ENCODE measurements at places on chromosomes 4 and X.

- DNase-seq: no peak
Measured at GRCh38 chr4:108477527-108478108, 142.8 kb upstream of the RPL34 start.

DNA sequence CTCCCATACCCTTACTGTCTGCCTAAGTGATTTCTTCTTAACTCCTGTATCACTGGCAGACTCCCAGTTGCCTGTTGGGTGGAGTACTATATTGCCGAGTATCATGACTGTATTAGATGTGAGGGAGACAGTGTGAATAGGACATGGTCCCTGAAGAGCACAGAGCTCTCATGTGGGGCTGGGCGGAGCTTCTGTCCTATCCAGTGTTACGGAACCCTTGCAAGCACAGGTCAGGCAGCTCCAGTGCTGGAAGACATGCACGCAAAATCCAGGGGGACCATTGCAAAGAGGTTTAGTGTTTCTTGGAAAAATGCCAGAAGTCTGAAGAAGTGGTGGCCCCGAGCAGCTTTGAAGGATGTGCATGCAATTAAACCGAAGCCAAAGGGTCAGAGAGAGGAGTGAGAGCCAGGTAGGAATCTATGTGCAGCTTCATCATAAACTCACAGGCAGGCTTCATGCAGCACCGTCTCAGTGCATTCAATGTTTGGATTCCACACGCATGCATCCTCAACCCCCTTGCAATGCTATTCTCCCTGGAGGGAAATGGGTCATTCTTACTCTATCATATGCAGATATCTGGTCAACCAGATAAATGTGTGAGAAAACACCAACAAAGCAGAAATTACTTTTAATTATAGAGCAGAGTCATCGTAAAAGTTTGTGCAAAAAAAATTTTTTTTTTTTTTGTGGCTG, 49.7 kb upstream of the DHRSX start:
- DNase-seq: no peak

DNA sequence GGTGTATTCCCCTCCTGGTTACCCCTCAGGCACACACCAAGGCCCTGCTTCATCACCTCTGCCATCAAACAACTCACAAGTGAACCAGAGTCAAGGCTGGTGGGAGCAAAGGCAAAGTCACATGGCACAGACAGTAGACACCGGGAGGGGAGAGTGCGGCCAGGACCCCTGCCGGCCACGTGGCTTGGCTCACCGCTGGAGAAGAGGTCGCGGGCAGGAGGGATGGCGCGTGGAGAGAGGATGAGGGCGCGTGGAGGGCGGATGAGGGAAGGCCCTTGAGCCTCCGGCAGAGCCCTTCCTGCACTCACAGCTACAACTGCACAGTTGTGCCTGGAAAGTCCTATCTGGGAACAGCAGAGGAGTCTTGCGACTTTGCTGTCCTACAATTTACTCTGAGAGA, 104.2 kb upstream of the ADRA2C start:
- DNase-seq: no peak

- DNase-seq: peak; percentile 48
Measured at GRCh38 chrX:133670383-133670782, 255.1 kb upstream of the GPC4 start.

DNA sequence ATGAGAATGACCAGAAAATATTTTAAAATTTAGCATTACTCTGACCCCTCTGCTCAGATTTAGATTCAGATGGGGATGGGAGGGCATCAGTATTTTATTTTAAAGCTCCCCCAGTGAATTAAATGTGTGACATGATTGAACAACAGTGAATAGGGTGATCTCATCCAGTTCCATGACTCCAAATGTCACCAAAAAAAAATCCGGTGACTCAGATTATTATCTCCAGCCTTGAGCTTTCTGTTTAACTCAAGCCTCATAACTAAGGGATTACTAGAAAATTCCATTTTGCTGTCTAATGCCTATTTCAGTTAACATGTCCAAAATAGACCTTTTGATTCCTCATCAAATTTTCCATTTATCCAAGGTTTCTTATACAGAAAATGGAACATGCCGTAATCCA, 121.8 kb upstream of the TMEM47 start:
- DNase-seq: peak; percentile 88

DNA sequence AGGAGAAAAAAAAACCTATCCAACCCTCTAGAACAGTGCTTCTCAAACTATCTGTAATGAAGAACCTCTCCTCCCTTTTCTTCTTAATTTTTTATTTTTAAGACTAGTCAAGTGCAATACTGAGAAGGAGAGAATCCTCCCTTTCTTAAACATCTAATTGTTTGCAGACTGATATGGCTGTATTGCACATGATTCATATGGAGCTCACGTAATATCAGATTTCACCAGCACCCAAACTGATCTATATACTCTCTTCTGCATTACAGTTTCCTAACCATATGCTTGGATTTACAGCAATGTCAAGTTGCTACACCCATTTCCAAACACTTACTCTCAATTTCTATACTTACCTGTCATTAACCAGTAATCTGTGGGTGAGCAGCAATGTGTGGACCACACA, 9.5 kb downstream of the PRMT9 start:
- peak; percentile 12 for DNase-seq

DNA sequence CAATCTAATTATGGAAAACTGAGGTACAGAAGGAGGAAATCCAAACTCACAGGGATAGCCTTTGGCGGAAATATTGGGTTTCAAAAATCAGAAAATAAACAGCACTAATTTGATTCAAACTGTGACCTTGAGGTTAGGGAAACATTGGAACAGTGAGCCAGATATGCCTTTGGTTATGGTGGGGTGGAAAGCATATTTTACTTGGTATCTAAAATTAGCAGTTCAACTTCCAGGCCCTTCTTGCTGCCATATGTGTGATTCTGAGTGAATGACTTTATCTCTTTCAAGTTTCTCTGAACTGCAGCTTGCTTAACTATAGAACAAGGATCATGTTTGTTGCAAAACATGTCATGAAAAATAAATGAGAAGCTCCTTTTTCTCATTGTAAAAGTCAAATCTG, 240.9 kb upstream of the VEGFC start:
- no peak for DNase-seq

DNA sequence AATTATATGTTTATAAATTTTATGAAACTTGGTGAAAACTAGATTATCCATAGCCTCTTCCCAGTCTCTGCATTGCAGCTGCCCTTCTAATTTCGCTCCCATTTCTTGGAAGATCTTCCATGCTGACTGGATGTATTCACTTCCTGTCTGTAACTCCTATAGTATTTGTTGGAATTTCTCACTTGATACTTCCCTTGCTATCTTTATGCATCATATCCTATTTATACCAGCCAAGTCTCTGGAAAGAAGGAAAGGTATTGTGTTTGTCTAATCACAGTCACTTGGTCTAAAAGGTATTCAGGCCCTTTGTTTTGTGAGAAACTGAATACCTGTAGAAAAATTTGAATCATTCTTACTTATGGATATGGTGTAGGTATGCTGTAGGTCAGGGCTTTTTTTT, 870.9 kb upstream of the FRG1 start:
- peak; percentile 55 for DNase-seq

GRCh38 chr4:20367446-20367845, 115.7 kb downstream of the SLIT2 start:
- no peak for DNase-seq

DNA sequence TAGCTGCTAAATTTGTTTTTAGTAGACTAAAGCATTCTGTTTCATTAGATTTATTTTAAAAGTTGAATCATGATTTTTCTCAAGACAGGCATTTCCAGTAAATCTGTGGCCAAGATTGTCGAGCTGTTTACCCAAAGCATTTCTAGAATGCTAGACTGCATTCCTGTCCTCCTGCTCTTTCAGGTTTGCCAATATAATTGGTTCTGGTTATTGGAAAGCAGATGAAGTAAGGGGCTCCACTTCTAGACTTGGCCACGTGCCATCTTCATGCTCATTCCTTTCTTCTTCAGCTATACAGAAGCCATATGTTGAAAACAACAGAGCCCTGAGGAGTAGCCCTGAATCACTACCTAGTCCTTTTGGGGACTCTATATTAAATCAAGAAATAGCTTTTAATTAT, 62.5 kb downstream of the PGRMC2 start:
- DNase-seq: peak; percentile 97

- peak; percentile 61 for DNase-seq
Measured at GRCh38 chr4:182219411-182220056, 23.7 kb upstream of the TENM3 start.

DNA sequence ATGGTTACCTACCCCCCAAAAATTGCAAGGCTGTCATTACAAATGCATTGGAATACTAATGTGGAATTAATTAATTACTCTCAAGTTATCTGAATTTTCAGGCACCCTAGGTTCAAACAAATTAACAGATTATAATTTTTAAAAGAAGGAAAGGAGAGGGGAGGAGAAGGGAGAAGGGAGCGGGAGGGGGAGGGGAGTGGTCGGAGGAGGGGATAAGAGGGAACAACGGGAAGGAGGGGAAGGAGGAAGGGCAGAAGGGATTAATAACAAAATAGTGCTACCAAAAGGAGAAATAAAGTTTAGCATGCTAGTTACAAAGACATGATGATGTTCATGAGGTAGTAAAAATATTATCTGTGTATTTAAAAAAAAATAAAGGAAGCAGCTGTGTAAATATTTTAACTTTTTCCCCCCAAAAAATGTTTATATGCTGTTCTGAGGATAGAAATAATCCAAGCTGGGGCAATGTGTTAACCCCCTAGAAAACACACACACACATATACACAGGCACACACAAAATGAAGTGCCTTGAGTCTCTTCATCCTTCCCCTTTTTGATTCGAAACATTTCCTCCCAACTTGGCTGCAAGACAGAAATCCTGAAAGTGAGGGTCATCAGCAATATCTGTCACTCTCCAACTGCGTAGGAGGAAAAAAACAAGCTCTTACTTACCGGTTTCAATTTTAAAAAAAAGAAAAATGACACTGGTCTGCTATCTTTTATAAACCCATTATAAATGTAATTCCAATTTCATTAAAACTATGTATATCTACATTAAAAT, 58.8 kb downstream of the PPP3CA start:
- DNase-seq: no peak

DNA sequence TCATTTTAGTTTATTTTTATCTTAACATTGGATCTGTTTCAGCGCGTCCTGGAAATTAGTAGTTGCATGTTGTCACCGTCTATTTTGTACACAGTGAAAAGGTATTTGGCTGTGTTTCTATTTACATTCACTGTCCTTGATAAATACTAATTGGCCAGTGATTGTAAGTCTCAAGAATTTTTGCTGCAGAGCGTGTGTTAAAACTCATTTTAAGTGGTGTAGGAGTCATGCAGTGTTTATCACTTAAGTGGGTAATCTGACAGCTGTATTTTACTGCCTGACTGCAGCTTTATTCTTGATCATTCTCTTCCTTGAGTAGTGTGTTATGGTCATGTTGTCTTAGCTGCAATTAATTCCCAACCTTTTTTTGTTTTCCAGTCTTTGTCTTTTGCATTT, 9.8 kb downstream of the GUCY1A1 start:
- DNase-seq: no peak

GRCh38 chr4:88458104-88458740, 1.3 kb downstream of the HERC5 start:
- DNase-seq: no peak

- no peak for DNase-seq
Measured at GRCh38 chr4:153465140-153465539, 1.0 kb upstream of the TMEM131L start.

- no peak for DNase-seq
Measured at GRCh38 chr4:145788755-145789154, 108.8 kb downstream of the C4orf51 start.

DNA sequence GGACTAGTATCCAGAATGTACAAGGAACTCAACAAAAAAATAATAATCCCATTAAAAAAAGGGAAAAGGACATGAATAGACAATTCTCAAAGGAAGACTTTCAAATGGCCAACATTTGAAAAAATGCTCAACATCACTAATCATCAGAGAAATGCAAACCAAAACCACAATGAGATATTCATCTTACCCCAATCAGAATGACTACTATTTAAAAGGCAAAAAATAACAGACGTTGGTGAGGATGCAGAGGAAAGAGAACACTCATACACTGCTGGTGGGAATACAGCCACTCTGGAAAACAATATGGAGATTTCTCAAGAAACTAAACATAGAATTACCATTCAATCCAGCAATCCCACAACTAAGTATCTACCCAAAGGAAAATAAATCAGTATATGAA, 133.1 kb downstream of the KDR start:
- no peak for DNase-seq

GRCh38 chrX:331825-332495, 13.4 kb upstream of the GTPBP6 start:
- no peak for DNase-seq

DNA sequence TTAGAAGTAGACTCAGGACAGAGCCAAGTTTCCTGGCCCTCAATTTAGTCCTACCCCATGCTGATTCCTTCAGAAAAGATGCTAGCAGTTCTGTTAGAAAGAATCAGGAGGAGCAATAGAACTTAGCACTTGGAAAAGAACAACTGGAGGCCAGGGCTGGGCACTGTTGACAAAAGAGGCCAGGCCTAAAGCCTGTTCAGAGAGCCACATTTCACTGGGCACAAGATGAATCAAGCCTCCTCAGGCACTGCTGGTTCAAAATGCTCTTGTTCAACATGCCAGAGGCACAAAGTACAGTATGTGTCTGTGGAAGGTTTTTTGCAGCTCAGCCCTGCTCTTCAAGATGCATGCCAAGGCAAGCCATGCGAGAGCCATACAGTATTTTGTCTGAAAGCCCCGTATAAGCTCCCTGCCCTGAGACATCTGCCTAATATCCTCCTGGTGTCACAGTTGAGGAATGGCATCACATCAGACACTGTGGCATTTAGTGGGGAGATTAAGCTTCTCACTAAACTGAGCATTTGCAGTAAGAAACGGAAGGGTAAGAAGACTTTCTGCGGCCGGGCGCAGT, 53.7 kb downstream of the RASL11B start:
- no peak for DNase-seq

GRCh38 chr4:86159216-86159615, 200.6 kb downstream of the MAPK10 start:
- DNase-seq: no peak

- DNase-seq: no peak
Measured at GRCh38 chrX:109920325-109920724, 82.6 kb upstream of the TMEM164 start.

- no peak for DNase-seq
Measured at GRCh38 chrX:111955901-111956300, 79.9 kb downstream of the TRPC5OS start.

GRCh38 chr4:108035691-108036090, 46.0 kb downstream of the HADH start:
- DNase-seq: no peak

DNA sequence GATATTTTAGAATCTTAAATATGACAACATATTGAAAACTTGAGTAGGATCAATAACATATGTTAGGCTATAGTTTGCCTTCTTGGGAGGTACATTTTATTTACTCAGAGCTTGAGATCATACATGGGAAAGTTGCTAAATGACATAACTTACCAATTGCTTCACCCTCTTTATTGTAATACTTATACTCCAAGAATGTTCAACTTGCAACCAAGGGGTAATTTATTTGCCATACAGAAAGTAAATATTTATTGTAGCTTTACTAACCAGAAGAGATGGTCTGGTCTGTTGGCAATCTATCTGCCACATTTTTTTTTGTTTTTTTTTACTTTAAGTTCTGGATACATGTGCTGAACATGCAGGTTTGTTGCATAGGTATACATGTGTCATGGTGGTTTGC, 426.6 kb downstream of the ARHGAP24 start:
- peak; percentile 17 for DNase-seq

- peak; percentile 19 for DNase-seq
Measured at GRCh38 chrX:19720236-19720635, 167.2 kb downstream of the SH3KBP1 start.
